T-cell (primary cell): ENCODE measurements at places on chromosomes 2 and 18. TPM values are rescaled to one million over a fixed set of nuclear protein-coding genes. Genes with fewer than 3 reads are reported as not detected.

Gene MATN3
- total RNA-seq = 0.23 TPM

Gene B3GNT2
- total RNA-seq = 22.4 TPM

Gene CD28
- 112 TPM for total RNA-seq

Gene MARCHF4
- not detected for total RNA-seq

- DNase-seq = peak; percentile 59
These were observed 484 bp upstream of the DARS1 start for GRCh38 chr2:135985826-135986393.

DNA sequence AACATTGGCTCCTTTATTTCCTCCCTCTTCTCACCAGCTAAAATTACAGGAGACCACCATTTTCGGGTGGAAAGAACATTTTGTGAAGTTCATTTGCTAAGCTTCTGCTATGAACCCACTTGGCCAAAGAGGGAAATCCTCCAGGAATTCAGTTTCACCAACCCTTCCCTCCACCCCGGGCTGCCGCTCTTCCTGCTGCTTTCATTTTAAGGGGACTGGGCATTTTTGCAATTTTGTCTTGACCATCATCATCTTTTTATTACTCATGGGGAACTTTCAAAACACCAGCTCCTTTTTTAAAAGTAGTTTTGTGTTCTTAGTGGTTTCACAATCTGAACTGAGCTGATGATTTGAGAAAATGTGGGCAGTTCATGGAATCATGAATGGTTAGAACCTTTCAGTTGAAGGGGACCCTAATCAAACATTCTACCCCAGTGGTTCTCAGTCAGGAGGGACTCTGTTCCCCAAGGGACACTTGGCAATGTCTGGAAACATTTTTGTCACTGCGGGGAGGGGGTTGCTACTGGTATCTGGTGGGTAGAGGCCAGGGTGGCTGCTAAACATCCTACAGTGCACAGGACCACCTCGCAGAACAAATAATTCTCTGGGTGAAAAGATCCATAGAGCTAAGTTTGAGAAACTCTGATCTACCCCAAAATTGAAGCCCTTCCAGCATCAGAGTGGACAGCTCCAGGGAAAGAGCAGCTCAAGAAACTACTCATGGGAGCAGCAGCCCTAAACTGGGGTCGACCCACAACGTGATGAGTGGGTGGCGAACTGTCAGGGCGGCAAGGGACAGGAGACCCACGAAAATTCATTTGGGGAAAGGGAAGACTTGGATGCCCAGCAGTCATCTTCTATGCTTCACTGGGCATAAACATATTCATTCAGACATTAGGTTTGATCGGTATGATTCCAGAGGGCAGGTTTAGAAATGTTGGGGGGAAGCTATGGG, 92.9 kb downstream of the ACKR3 start:
- DNase-seq = no peak

DNA sequence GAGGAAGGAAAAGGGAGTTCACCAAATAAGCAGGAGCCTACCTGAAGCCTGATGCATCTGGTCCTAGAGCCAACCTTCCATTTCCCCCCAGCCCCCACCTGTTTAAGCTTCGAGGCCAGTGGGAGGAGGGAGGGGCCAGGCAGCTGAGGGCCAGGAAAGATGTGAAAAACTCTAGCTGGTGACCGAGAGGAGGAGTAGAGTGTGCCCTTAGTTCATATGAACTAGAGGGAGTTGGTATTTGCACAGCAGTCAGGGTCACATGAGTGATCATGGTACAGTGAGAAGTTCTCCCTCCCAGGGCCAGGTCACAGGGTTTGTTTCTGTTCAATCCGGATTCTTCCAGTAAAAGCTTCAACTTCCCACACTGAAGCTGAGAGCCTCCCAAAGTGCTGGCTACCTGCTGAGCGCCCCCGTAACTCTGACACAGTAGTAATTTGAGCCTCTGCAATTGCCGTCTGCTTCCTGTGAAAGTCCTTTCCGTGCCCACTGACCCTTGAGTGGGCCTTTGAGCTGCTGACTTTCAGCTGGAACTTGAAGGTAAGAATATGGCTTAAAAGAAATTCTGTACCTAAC, at the start of gene SULT1C2:
SULT1C2 (plus strand) TSS at position 362 of the 573 bp plus-strand sequence. CDS start 4,773 bp downstream, outside the sequence.
- DNase-seq = no peak

- DNase-seq = no peak
These were observed 648.9 kb downstream of the TDRD15 start for GRCh38 chr2:21772624-21773023.

DNA sequence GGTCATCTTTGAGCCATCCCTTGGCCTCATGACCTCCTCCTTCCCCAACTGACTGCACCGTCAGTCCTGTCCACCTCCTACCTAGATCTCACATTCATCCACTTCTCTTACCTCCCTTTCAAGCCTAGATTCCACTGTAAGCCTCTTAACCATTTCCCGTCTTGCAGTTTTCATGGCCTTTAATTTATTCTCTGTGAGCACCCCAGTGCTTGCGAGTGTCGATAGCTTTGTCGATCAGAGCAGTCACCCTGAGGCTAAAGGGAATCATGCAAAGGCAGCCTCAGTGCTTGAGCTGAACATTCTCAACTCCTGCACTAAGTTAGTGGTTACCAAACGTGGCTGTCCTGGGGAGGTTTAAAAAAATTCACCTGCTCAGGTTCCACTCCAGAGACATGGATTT, 14.7 kb downstream of the ARHGAP25 start:
- no peak for DNase-seq

GRCh38 chr18:73774811-73775509, 372.7 kb downstream of the FBXO15 start:
- DNase-seq = no peak

GRCh38 chr2:186716899-186717298, 23.0 kb downstream of the FAM171B start:
- no peak for DNase-seq
